ENCODE measurements at places on chromosomes 4 and X.
A peak's percentile ranks its signal among the peaks of the same experiment; 100 is the strongest.

DNA sequence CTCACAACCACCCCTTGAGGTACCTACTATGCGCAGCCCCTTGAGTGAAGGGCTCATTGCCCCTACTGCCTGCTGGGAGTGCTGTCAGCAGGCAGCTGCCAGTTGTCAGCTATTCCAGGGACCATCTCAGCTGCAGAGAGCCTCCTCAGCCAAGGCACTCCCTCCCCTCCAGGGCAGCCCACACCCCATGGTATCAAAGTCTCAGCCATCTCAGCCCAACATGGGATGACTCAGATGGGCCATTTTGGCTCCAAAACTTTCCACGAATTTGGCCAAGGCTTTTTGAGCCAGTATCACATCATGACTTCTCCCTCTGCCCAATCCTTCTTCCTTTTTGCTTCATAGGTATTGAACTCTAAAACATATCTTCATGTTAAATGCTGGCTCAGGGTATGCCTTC is 61.4 kb upstream of the MAP3K15 start:
- DNase-seq, result no peak

GRCh38 chr4:139735381-139736273 is 70.0 kb downstream of the MGST2 start:
- no peak for DNase-seq

GRCh38 chrX:43940816-43941474 is 32.2 kb downstream of the NDP start:
- no peak for DNase-seq

GRCh38 chr4:37663552-37663951 is 22.6 kb downstream of the RELL1 start:
- DNase-seq, result no peak

DNA sequence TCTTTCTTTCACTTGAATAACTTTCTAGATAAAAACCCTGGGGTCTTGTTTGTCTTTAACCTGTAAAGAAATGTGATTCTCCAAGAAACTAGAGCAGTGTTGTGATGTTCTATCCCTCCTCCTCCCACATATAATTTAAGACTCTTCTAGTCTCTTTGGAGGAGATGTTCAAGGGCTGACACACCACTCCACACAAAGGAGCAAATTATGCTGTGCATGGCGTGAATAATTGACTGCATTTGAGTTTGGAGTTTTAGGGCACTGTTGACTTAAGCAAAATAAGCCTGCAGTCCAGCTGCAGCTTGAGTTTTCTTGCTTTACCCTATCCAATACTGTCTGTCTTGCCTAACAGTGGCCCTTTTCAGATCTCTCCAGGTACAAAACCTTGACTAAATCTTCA is 119.7 kb downstream of the CHRDL1 start:
- DNase-seq, result no peak

- no peak for DNase-seq
Observed at GRCh38 chr4:182179751-182180150, 63.5 kb upstream of the TENM3 start.

- no peak for DNase-seq
Observed at GRCh38 chrX:105006103-105006502, 214.4 kb downstream of the TEX13A start.

GRCh38 chr4:140149846-140150635 is 3.9 kb downstream of the MAML3 start:
- no peak for DNase-seq

DNA sequence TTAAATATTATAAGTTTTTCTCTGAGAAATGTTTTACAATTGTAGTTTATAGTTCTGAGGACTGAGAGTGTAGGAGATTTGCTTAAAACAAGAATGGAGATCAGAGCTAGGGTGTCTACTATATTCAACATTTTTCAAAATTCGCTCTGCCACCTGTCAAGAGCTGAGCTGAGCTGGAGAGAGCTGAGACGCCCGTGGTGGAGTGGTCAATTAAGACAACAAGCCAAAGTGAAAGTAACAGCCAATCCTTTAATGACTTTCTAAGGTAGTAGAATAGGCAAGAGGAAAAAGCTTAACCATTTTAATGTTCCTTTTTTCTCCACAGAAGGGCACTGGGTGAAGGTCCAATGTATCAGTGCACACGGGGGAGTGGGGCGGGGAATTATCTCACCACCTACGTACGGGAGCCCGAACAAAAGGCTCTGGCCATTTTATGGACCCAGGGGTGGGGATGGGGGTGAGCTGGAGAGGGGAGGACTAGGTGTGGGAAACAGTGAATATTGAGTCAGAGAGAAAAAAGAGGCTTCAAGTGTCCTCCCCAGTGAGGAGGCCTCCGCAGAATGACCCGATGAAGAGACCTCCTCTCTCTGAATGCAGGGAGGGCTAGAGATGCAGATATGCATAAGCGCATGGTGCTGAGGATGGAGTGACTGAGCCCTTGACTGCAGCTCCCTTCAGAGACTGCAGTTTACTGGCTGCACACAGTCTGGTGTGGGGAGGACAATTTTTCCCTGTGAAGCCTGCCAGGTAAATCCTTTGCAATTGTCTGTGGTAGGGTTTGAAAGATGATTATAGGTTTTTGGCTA is 60.8 kb downstream of the SPCS3 start:
- DNase-seq, result no peak

DNA sequence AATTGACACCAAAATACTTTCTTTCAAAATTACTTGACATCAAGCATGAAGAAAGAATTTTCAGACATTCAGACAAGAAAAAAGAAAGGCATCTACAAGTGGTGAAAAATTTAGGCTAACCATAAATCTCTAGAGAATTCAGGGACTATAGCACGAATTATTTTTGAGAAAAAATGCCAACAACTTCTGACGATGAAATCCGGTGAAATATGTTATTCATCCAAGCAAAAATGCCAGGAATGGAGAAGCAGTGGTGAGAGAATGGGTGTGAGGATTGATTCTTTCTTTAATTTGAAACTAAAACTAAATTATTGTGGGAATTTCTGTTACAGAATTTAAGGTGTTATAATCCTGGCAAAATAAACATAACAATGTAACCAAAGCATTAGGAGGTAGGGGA is 69.4 kb upstream of the SORBS2 start:
- no peak for DNase-seq

- DNase-seq, result peak; percentile 36
Observed at GRCh38 chrX:53312946-53313727, 31.8 kb upstream of the IQSEC2 start.

GRCh38 chrX:120309873-120310705 is 1.2 kb downstream of the TMEM255A start:
- DNase-seq, result no peak

- DNase-seq, result no peak
Observed at GRCh38 chr4:140080883-140081282, 73.1 kb downstream of the MAML3 start.

- DNase-seq, result no peak
Observed at GRCh38 chr4:182451441-182451840, 208.2 kb downstream of the TENM3 start.

DNA sequence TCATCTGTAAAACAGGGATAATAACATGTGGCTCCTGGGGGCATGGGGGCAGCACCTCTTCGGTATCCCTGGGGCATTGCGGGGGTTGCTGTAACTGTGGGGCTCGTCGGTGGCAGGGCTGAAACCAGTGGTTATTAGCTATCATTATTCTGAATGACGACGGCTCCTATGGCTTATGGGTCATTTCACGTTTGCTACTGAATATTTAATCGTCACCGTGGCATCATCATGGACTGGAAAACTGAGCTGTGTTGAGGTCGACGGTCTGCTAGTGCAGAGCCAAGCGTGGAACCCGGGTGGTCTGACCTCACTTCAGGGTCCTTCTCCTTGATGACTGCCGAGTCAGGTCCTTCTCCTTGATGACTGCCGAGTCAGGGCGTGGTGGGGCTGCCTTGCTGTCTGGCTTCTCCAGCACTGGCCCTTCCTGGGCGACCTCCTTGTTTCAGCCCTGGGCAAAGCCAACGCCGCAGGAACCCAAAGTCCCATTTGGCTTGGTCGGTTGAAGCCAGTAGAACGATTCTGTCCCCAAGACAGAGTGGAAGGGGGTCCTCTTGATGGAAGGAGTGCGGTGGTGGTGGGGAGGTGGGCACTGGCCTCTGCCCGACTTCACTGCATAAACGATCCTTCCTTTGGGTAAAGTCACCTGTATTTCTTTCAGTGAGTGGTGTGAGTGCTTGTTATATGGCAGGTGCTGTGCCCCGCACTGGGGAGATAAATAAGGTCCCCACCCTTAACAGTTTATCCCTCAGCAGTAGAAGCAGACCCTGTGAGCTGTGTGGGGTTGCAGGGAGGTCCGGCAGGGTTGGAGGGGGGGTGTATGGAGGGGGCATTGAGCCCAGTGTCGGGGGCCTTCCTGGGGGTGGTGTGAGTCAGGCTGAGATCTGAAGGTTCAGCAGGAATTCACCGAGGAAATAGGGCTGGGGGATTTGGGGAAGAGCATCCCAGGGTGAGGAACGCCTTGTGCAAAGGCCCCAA is 40.8 kb downstream of the PSAPL1 start:
- DNase-seq, result no peak

GRCh38 chrX:21153503-21153902 is 220.7 kb upstream of the CNKSR2 start:
- DNase-seq, result no peak

DNA sequence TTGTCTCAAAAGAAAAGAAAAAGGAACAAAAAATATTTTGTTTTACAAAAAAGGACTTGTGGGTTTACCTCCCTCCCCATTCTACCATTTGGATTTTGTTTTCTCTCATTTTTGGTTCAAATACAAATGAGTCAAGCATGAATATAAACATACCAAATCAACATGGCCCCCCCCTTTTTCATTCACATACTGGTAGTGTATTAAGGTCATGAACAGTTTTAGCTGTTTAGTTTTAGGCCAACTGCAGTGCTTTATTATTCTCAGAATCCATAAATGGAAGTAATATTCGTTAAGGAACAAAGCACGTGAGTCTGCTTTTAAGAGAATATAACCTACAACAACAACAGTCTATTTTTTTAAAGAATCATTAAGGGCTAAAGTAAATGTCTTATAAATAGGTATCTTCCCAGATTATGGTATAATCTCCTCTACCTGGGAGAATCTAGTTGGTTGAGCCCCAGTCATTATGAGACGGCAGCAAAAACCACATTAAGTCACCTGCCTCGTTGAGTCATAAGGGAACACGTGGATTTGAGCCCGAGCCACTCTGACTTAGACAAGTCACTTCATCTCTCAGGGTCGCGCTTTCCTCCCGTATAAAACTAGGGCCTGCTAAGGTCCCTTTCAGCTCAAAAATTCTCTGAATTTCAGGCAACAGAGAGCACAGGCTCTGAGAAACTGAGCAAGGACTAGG is 26.7 kb downstream of the BCLAF3 start:
- DNase-seq, result no peak

- DNase-seq, result no peak
Observed at GRCh38 chr4:77586951-77587383, 18.7 kb upstream of the CXCL13 start.

DNA sequence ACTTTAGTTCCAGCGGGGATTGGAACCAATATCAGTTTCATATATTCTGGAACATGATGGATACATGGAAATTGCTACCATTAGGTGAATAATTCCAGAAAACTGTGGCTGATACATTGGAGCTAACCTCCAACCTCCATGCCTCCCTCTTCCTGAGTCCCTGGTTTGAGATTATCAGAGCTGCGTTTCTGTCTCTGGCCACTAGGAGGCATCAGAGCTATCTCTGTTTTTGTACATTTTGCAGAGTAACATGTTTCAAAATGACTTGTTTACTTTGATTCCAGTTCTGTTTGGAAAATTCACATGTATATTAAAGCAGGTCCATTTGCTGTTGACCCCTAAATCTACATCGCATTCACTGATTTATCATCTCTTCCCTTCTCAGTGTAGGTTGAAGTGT is 2.4 kb upstream of the RAB40AL start:
- peak; percentile 33 for DNase-seq

- no peak for DNase-seq
Observed at GRCh38 chr4:107366016-107366735, 330.1 kb upstream of the DKK2 start.

- DNase-seq, result no peak
Observed at GRCh38 chr4:134201216-134202161, at the start of gene PABPC4L. TSS of gene PABPC4L (minus strand) at chr4:134201789. CDS start at chr4:134201019, 770 bp downstream.

DNA sequence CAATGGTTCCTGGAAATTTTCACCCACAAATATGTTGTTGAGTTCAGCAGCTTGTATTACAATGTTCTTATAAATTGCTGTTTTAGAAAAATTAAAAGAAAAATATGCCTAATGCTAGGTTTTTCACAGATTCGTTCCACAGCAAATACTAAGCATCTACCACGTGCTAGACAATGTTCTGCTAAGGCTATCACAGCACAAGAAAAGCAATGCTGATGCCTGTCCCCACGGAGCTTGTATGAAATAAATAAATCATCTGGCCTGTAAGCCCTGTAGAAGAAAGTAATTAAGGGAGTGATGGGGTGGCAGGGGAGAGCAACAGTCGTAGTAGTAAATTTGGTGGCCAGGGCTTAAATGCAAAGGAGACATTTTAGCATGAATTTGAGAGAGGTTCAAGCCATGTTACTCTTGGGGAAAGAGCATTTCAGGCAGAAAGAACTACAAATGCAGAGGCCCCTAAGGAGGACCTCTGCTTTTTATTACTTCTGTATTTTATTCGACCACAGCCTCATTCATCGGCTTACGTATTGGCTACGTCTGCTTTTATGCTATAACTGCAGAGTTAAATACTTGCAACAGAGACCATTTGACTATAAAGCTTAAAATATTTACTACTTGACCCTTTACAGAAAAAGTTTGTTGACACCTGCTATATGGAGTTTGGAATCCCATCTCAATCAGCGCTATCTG is 36.3 kb downstream of the ARAP2 start:
- DNase-seq, result no peak

- DNase-seq, result no peak
Observed at GRCh38 chrX:133749370-133749769, 236.0 kb downstream of the GPC3 start.

DNA sequence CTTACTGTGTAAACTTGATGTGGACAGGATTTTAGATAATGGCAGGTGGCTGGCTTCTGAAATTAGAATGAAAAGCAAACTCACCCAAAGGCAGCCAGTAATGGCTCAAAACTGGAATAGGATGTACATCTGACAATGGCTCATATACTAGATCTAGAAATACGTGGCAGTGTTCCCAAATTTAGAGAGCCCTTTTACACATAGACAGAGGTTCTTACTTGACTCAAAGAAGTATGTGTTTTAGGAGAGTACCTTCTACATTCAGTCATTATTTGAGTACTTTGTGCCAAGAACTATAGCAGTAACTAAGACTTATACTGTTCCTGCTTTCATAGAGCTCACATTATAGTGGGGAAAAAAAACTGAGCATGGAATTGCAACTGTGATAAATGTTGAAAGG is 48.0 kb downstream of the UBE2K start:
- no peak for DNase-seq

DNA sequence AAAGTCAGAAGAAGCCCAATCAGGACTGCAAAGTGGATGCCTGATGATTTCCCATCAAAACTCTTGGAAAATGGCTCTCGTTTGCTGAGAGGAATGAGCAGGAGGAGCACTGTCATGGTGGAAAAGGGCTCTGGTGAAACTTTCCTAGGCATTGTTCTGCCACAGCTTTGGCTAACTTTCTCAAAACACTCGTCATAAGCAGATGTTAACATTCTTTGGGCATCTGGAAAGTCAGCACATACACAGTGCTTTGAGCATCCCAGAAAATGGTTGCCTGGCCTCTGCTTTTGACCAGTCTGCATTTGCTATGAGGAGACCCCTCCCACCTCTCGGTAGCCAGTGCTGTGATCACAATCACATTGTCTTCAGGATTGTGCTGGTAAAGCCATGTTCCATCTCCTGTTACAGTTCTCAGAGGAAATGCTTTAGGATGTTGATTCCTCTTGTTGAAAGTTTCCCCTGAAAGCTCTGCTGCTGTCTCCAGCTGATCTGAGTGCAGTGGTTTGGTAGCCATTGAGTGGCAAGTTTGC is 25.2 kb upstream of the TBC1D14 start:
- DNase-seq, result no peak

- no peak for DNase-seq
Observed at GRCh38 chr4:77202491-77202890, 45.5 kb downstream of the CCNG2 start.
